ENCODE measurements at places on chromosomes 6 and 20.
A peak's percentile ranks its signal among the peaks of the same experiment; 100 is the strongest.

GRCh38 chr20:63640086-63640485 is 13.1 kb downstream of the STMN3 start:
- DNase-seq = no peak

GRCh38 chr6:117078624-117079023 is 186.7 kb upstream of the VGLL2 start:
- DNase-seq = no peak

DNA sequence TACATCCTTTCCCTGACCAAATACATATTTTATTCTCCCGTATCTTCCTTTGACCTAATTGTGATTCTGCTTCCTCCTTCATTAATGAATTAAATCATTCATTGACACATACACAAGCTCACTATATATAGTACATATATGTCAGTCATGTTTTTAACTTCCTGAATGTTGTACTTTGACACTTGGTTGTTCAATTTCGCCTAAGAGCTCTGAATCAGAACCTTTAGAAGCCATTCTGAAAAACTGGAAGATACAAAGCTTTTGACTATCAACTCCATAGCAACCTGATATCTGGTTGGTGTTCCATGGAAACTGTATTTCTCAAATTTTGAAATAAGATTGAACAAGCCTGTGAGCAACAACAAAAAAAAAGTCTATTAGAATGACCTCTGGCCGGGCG is 27.3 kb upstream of the HFE start:
- DNase-seq = no peak

- DNase-seq = no peak
Measured at GRCh38 chr6:51812231-51812630, 275.2 kb downstream of the PKHD1 start.

DNA sequence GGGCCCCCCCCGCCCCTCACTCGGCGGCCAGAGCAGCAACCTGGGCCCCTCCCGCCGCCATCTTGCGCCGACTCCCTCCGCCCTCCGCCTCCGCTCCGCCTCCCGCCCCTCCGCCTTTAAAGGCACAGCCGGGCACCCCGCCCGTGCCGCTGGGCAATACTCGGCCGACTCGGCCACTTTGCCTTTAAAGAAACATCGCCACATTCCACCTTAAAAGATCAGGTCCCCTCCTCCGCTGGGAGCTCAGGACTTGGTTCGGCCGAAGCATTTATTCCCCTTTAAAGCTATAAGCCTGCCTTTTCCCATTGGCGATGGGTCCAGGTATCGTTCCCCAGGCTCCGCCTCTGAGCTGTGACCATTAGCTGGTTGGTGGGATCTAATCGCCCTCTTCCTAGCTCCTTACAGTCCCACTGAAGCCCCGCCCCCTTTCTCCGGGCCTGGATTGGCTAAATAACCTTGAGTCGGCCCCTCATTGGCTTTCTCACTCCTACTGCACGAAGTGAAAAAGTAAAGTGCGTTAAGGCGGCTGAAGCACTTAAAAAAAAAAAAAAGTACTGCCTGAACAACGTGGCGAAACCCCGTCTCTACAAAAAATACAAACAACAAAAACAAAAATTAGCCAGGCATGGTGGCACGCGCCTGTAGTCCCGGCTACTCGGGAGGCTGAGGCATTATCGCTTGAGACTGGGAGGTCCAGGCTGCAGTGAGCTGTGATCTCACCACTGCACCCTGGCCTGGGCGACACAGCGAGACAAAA is at the start of gene ZBTB22:
Gene ZBTB22 (minus strand): TSS at position 76 of the 757 bp plus-strand sequence. CDS start 828 bp downstream, outside the sequence.
- DNase-seq = peak; percentile 71

- DNase-seq = no peak
Measured at GRCh38 chr6:165969184-165969583, 198.5 kb downstream of the TBXT start.

- no peak for DNase-seq
Measured at GRCh38 chr6:152432758-152433157, 204.4 kb downstream of the SYNE1 start.

- no peak for DNase-seq
Measured at GRCh38 chr20:59948828-59949720, 8.9 kb downstream of the FAM217B start.

GRCh38 chr20:58023346-58023745 is 205.1 kb downstream of the ANKRD60 start:
- no peak for DNase-seq

GRCh38 chr20:8255945-8256632 is 124.0 kb downstream of the PLCB1 start:
- DNase-seq = no peak

GRCh38 chr6:163790266-163790840 is 375.8 kb downstream of the QKI start:
- no peak for DNase-seq

DNA sequence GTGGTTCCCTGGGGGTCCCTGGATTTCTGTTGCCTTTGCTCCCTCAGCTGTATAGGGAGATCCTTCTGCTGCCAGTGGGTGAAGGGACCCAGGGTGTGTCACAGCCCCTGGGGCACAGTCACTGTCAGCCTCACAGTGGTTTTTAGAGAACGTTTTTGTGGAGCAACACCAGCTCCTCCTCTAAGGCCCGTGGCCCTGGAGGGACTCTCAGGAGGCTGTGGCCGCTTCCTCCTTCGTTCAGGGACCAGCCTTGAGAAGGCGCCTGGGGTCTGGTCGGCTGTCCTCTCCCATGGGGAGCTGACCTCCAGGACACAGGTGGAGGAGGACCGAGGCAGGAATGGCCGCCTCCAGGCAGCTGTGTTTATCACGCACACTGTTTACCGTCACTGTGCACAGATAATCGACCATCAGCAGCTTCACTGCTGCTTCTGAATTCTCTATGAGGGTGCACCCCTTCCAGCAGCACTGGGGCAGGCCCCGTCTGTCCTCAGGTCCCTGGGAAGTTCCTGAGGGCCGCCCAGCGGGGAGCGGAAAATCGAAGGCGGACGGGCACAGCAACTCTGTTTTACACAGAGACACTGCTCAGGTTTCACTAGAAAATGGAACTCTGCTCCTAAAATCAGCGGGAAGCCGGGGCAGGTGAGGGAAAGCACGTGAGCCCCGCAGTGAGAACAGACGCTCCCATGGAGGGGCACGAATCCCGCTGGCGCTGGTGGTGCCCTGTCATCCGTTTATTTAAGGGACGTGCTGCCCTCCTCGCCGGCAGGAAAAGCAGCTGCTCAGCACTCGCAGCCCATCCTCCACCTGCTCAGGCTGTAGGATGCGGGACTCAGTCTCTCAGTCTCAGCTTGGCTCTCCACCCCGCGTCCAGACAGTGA is 10.4 kb upstream of the FRMD1 start:
- DNase-seq = no peak

DNA sequence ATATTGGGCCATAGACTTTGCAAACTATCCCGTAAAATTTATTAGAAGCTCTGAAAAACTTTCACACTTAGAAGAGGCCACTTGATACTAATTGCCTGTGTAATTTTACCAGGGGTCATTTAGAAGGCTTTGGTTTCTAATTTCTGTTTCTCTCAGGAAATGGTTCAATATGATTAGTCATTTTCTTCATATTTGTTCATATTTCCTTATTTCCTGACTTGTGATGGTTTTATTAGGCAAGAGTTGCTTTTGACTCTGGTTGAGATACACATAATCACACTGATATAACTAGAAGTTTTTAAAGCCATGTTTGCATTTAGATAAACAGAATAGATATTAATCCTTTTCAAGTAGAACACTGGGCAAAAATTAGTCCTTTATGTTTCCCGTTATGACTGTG is 11.8 kb upstream of the HBS1L start:
- DNase-seq = no peak

GRCh38 chr6:147741389-147741788 is 232.9 kb downstream of the SAMD5 start:
- DNase-seq = no peak

GRCh38 chr6:79895382-79896074 is 51.8 kb downstream of the ELOVL4 start:
- no peak for DNase-seq

DNA sequence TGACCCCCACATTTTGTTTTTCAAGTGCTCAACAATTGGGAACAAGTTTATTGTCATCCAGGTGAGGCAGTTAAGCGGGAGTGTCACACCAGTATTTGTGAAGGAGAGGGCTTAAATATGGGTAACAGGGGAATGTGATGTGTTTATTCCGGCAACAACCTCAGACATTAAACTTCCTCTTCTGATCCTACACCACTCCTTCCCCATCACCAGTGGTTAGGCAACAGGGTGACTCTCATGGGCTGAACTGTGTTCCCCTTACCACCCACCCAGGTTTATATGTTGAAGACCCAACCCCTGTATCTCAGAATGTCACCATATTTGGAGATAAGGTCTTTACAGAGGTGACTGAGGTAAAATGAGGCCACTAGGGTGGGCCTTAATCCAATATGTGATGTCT is 52.1 kb upstream of the RNF182 start:
- no peak for DNase-seq

GRCh38 chr6:5279891-5280338 is 18.6 kb downstream of the FARS2 start:
- DNase-seq = no peak

- no peak for DNase-seq
Measured at GRCh38 chr6:132491303-132491702, 21.6 kb downstream of the STX7 start.

DNA sequence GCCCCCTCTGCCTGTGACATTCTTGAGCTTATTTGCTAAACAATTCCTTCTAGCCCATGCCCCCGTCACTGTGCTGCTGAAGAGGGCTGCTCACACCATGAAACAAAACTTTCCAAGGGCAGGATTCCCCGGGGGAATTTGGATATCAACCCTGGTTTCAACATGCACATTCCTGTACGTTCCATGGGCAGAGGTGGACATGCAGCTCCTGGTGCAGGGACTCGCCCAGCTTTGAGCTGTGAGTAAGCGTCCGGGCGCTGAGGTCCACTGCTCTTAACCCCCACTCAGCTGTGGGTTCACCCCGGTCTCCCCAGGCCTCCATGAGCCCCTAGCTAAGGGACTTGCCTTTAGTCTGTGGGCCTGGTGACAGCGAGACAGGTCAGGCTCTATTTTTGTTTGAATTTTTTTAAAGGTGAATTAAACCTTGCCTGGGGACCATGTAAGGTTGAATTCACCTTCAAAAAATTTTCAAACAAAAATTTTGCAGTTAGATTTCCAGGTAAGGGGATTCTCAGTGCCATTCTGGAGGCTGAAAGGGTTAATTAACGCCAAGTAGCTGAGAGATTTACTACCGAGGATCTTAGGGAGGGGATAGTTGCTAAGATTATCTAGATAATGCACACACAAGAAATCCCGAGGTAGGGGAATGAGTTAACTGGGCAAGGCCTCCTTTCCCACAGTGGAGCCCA is 70.3 kb upstream of the SLC22A23 start:
- DNase-seq = no peak

DNA sequence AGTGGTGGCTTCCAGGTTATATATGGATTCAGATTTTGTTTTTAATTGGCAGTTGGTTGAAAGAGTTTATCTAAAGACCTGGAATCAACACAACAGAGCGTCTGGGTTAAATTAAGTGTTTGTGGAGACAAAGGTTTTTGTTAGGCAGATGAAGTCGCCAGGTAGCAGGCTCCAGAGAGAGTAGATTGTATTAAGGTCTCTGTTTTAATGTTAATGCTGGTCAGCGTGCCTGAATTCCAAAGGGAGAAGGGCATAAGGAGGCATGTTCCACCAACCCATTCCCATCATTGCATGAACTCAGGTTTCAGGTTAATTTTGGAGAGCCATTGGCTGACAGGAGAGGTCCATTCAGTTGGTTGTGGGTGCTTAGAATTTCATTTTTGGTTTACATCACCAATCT is 744.1 kb upstream of the GJE1 start:
- DNase-seq = no peak

GRCh38 chr6:65979120-65979519 is 272.1 kb upstream of the EYS start:
- no peak for DNase-seq

Data from GM18507 (cell line).